ENCODE measurements at places on chromosomes 4 and X.

- no peak for DNase-seq
These were observed 135.0 kb upstream of the SCML1 start for GRCh38 chrX:17602245-17602644.

DNA sequence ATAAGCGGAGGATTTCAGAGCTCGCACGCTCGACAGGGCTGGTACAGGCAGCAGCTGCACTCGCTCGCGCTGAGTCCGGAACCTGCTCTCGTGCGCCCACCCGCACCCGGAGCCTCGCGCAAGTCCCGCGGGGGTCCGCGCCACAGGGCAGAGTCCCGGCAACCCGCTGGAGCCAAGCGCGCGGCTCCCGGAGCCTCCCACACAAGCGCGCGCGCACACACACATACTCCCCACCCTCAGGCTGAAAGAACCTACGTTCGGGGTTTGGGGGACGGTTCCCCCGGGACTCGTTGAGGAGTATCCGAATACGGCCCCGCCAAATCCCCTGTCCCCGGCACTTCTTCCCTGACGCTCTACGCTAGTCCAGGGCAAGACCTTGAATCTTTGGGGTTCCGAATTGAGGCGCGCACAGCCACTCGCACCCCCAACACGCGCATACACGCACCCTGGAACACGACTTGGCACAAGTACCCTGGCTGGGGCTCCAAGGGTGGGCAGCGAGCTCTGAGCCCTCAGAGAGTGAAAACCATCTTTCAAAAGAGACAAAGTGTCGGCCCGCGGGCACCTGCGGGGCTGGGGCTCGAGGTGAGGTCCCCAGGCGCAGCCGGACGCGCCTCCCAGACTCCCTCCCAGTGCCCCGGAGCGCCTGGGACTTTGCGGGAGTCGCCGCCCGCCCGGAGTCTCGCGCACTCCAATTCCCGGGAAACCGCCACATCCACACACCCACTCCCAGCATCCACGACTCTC, 952 bp downstream of the ANOS1 start:
- no peak for DNase-seq

DNA sequence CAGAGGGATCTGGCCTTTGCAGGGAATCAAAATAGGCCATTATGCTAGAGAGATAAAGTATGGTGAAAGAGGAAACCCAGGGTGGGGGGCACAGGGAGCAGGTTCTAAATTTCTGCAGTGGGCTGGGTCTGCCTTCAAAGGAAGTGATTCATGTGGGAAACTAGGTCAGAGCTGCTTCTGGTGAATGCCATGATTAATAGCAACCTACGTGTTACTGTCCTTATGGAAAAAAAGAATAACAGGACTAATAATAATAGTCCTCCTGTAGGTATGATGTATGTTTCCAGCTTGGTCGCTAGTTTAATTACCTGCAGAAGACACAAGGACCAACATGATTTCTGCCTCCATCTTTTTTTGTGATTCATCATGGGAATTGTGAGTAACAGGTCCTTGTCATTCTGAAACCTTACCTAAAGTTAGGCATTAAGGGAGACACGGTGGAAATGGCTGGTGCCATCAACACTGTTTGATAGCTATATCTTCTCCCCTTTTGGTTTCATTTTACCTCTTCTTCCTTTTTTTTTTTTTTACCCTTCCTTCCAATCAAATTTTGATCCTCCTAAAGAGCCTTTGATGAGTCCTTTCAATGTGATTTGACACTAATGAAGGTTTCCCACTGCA, 180.4 kb downstream of the CPEB2 start:
- no peak for DNase-seq

DNA sequence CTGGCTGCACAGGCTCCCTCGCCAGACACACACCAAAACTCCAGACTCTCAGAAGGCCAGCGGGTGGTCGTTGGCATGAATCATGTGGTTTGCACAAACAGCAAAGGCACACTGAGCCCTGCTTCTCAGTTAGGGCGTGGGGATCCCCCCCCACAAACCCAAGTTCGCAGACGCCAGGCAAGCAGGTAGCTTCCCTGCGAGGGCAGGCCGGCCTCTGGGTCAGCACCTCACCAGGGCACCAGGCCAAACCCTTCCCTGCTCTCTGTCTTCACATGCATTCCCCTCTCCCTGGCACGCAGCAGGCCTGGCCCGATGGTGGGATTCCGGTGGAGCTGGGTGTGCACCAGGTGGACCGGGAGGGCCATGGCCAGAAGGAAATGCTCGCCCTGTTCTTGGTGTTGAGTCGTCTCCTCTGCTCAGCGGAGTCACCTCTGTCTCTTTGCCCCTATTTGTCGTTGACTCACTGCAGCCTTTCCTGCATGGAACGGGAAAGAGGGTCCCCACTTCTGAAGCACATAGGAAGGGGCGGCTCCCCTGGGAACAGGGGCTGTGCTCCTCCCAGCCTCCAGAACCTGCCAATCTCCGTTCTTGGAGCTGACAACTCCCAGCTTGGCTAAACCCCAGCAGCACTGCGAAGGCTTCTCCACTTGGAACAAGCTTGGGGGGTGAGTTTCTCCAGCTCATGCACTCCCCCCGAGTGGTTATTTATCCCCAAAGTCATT, 51.4 kb downstream of the SORCS2 start:
- no peak for DNase-seq

DNA sequence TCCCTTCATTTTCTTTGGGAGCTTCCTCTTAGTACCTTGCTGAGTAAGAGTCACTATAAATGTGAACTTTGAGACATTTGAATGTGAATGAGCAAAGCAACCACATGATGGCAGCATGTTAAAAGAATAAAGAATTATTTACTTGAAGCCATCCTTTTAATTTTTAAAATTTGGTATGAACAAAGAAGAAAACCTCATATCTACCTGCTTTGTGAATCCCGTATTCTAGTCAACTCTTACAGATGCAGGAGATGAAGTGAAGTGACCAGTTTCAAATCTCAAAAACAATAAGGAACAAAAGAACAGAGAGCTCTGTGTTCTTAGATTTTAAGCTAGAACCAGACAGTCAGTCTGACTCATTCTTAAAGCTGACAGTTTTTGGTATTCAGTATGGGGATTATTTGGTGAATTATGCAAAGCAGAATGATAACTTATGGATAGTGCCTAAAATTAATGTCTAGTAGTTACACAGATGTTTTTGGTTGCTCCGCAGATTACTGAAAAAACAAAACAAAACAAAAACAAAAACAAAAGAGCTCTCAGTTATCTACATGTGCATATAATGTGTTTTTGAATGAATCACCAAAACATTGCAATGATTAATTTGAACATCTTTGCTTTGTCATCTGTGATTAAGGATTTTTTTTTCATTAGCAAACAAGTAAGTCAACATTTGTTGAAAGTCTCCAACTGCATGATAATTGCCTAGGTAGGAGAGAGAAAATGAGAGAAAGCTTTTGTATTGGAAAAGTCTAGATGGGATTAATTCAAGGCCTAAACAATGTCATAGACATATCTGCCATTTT, 48.2 kb upstream of the H2AZ1 start:
- DNase-seq = no peak

DNA sequence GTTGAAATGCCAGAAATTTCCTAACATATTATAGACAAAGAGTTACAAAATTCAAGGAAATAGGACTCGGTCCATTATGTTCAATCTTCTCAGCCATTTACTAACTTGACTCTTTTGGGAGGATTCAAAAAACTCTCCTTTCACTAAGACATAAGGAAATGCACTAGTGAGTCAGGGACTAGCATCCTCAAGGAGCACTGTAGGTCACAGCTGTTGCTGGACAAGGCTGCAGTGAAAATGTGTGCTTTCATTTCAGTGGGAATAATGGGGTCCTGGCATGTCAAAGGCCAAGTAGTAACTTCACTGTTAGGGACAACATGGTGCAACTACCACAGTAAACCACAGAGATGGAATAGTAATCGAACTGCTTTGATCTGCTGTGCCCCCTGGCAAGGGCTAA, 56.9 kb upstream of the ABCG2 start:
- no peak for DNase-seq

- DNase-seq = no peak
These were observed 89.9 kb downstream of the SLC10A6 start for GRCh38 chr4:86759298-86759697.

- DNase-seq = no peak
These were observed 315.4 kb downstream of the ANTXR2 start for GRCh38 chr4:79757600-79757999.

Data from stimulated activated CD8-positive, alpha-beta memory T cell treated with anti-CD3 and anti-CD28 coated beads, Interleukin-7, amount 100 ng/mL, for 1 hour (primary cell).